ENCODE measurements at places on chromosomes 3 and 15.

GRCh38 chr3:30342318-30343060, 263.9 kb upstream of the TGFBR2 start:
- no peak for DNase-seq

DNA sequence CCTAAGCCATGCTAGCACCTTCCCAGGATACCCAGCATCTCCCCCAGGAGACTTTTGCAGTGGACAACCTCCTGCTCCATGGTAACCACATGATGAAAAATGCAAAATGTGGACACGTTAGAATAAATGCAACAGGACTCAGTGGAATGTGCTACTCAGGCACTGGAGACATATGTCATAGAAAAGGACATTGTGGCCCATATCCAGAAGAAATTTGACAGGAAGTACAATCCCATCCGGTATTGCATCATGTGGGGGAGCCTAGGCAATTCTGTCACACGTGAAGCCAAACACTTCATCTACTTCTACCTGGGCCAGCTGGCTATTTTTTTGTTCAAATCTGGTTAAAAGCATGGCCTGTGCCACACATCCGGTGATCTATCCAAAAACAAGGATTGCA, 227.2 kb upstream of the GPR149 start:
- DNase-seq, result no peak

- no peak for DNase-seq
Measured at GRCh38 chr3:11514191-11514821, 129.4 kb downstream of the VGLL4 start.

- no peak for DNase-seq
Measured at GRCh38 chr3:194184265-194184751, 48.4 kb downstream of the HES1 start.

- no peak for DNase-seq
Measured at GRCh38 chr15:100763835-100764750, 115.5 kb upstream of the ALDH1A3 start.

- DNase-seq, result no peak
Measured at GRCh38 chr3:101813817-101814440, 34.9 kb downstream of the NXPE3 start.

- no peak for DNase-seq
Measured at GRCh38 chr15:72923289-72923688, 129.0 kb upstream of the NEO1 start.

- DNase-seq, result peak; percentile 63
Measured at GRCh38 chr3:12479919-12480427, 4.3 kb upstream of the TSEN2 start.

- DNase-seq, result no peak
Measured at GRCh38 chr15:28044121-28044672, 54.9 kb downstream of the OCA2 start.

- DNase-seq, result no peak
Measured at GRCh38 chr3:45844616-45845015, 2.7 kb upstream of the LZTFL1 start.

DNA sequence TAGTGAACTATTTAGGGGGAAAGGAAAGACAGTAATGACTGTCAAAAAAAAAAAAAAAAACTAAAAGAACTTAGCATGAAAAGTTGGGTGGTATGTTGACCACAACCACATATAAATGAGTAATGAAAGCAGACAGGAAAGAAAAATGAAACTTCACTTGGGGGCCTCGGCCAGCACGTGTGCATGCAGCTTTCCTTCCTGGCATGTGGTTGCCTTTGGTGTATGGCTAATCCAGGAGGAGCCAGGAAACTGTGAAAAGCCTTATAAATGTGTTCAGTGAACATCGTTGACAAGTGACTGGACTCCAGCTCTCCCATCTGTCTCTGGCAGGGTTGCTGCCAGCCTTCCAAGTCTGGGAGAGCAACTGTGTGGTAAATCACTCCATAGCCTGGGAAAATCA, 195.1 kb downstream of the DTWD1 start:
- DNase-seq, result peak; percentile 38

- DNase-seq, result no peak
Measured at GRCh38 chr3:88918841-88919240, 188.6 kb upstream of the EPHA3 start.

All from Ammon's horn (tissue), 1 donor.